Cerebellar nuclear complex (tissue), 1 donor: ENCODE measurements at places on chromosomes 2 and 18.

DNA sequence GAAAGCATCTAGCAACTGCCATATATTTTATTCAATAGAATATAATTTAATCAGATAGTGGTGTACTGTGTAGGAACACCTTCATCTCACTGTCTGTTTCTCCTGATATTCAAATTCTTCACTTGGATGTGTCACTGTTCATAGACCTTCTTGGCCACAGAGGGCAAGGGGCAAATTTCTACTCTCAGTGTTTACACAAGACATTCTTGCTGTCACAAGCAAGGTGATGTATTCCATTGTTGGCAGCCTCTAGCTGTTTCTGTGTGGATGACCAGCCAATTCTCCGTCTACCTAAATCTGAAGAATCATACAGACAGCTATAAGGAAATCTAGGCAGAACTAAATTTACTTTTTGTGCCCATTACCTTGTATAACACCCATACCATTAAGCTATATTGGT, 948.3 kb downstream of the CNTNAP5 start:
- DNase-seq: no peak

DNA sequence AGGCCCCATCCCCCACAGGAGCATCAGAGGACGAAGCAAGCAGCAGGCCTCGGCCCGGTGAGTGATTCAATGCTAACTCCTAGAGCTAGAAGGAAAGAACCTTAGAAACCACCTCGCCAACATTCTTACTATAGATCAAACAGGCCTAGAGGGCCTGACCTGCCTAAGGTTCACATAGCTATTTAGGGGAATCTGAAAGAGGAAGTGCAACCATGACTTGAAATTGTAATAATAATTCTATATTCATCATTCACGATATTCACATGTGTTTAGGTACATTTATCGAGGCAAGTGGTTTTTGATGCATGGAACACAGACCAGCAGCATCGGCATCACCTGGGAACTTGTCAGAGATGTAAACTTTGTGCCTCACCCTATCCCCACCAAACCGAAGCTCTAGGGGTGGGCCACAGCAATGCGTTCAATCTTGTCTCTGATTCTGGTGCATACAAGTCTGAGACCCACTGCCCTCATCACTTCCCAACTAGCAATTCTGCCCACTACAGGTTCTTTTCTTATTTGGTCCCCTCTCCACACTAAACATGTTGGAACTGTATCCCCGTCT, 78.0 kb upstream of the DNMT3A start:
- no peak for DNase-seq

GRCh38 chr2:187349326-187349944, 98.6 kb downstream of the CALCRL start:
- no peak for DNase-seq

DNA sequence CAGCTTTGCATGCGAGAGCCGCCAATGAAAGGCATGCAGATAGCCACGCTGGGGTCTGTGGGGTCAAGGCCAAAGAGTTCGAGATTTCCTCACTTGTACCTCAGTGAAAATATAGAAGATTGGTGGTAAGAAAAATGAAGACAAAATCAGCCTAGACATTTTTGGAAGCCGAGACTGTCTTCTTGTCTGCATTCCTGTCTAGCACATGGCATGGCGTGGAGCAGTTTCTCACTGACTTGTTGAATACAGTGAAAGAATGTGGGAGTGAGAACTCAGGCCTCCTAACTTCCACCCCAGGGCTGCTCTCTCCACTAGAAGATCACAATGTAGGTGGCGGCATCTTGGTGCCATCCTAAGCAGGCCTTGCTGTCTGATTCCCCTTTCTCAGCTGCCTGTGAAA, 740.8 kb upstream of the HS6ST1 start:
- DNase-seq: no peak

DNA sequence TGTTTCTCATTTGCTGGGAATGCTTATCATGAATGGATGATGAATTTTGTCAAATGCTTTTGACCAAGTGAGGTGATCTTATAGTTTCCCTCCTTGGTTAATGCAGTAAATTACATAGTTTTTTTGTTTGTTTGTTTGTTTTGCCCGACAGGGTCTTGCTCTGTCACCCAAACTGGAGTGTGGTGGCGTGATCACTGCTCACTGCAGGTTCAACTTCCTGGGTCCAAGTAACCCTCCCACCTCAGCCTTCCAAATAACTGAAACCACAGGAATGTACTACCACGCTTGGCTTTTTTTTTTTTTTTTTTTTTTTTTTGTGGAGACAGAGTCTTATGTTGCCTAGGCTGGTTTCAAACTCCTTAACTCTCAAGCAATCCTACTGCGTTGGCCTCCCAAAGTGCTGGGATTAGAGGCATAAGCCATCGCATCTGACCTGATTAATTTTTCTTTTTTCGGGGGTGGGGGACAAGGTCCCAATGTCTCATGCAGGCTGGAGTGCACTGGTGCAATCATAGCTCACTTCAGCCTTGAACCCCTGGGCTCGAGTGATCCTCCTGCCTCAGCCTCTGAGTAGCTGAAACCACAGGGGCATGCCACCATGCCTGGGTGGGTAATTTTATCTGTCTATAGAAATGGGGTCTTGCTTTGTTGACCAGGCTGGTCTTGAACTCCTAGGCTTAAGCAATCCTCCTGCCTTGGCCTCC, 48.6 kb downstream of the SMAD2 start:
- DNase-seq: no peak

DNA sequence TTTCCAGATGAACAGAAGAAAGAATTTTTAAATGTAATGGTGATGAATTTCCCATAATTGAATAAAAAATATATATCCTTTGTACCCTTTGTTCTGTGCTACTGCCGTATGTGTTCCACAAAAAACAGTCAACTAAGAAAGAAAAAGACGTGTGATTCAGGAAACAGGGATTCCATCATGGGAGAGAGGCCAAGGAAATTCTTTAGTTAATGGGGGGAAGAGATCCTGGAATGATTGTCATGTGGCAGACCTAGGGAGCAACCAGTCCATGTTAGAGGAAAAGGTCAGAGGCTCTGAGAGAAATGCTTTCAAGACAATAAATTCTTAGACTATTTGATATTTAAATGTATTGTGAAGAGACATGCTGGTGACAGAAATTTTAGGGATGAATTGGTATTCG, 76.6 kb downstream of the CPO start:
- DNase-seq: no peak

GRCh38 chr2:15668611-15669305, 77.1 kb downstream of the DDX1 start:
- DNase-seq: no peak

DNA sequence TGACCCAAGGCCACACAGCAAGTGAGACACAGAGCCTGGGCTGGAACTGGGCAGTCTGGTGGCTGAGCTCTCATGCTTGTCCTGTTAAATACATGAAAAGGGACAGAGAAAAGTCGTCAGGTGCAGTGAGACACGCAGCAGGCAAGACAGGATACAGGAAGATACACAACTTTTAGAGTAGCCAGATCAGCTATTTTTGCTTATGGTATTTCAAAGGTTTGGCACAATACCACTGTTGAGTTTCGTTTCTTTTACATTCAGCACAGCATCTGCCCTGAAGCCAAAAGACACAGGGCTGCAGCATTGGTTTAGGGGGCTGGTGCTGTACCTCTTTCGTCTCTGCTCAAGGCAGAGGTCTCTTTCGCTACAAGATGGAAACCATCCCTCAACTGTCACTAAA, 14.0 kb downstream of the FHL2 start:
- no peak for DNase-seq

DNA sequence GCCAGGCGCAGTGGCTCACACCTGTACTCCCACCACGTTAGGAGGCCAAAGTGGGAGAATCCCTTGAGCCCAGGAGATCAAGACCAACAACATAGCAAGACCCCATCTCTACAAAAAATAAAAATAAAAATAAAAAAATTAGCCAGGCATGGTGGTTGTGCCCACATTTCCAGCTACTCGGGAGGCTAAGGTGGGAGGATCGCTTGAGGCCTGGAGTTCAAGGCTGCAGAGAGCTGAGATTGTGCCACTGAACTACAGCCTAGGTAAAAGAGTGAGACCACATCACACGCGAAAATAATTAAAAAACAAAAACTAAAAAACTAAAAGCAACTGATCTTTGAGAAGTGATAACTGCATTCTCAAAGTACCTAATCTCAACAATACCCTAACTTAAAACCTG, 1.8 kb downstream of the C2orf76 start:
- DNase-seq: no peak

DNA sequence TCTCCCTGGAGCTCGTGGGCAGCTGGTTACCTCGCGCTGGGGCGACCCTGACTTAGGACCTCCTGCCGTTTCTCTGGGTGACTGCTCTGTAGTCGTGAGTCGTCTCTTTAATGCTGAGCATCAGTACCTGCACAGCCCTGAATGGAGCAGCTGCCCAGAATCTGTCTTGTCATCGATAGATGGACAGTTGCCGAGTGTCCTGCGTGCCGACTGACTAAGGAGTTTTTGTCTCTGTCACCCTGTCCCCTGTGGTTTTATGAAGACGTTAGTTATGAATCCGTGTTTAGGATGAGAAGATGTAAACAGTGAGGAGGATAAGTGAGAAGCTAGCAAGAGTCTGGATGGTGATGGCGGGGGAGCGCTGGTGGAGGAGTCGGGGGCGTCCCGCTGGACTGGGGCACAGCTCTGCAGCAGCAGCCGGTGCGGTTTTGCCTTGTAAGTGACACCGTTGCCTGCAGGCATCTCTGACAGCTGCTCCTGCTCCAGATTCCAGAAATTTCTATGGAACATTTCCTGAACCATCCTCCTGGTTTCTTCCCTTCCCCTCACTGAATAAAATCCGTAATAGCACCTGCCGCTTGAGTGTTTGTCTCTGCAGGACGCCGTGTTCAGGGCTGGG, 13.3 kb downstream of the AGAP1 start:
- DNase-seq: no peak

DNA sequence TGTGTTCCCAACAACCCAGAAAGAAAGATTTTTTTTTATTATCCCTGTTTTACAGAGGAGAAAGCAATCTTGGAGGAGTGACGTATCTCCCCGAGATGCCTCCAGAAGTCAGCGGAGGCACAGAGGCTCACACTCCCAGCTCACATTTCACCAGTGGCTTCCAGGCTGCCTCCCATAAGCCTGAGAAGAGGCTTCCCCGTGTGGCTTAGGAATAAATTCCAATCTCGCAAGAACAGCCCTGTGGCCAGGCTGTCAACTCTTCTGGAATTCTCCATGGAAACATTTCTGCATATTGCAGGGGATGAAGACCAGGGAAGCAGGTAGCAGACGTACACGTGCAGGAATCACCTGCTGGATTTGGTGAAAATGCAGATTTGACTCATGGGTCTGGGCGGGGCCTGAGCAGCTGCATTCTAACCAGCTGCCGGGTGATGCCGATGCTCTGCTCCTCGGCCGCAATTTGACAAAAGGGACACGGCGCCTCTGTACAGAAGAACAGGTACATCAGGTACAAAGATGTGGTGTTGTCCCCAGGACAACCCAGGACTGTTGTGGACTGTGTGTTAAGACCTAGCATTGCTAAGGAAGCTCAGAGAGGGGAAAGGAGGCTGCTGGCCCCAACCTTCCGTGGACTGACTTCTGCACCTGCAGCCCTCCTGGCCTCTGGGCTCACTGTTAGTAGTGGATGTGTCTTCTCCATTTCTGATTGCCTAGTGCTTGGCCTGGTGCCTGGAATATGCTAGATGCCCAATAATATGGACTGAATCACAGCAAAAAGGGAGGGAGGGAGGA, 114.2 kb upstream of the ID2 start:
- no peak for DNase-seq

DNA sequence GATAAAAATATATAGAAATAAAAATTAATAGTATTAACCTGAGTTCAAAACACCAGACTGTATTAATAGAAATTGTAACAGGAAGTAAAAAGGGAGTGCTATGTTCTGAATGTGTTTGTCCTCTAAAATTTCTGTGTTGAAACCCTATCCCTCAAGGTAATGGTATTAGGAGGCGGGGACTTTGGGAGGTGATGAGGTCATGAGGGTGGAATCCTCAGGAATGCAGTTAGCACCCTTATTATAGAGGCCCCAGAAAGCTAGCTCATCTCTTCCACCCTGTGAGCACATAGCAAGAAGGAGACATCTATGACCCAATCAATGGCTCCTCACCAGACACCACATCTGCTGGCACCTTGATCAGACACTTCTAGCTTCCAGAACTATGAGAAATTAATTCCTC, 124.5 kb downstream of the CMPK2 start:
- DNase-seq: no peak

- DNase-seq: no peak
Observed at GRCh38 chr2:16643099-16643498, 22.5 kb downstream of the CYRIA start.

GRCh38 chr2:101231937-101232730, 20.6 kb upstream of the CNOT11 start:
- no peak for DNase-seq

GRCh38 chr2:66069937-66070720, 364.8 kb upstream of the MEIS1 start:
- no peak for DNase-seq

GRCh38 chr2:216499641-216500218, 1.1 kb downstream of the RPL37A start:
- no peak for DNase-seq

DNA sequence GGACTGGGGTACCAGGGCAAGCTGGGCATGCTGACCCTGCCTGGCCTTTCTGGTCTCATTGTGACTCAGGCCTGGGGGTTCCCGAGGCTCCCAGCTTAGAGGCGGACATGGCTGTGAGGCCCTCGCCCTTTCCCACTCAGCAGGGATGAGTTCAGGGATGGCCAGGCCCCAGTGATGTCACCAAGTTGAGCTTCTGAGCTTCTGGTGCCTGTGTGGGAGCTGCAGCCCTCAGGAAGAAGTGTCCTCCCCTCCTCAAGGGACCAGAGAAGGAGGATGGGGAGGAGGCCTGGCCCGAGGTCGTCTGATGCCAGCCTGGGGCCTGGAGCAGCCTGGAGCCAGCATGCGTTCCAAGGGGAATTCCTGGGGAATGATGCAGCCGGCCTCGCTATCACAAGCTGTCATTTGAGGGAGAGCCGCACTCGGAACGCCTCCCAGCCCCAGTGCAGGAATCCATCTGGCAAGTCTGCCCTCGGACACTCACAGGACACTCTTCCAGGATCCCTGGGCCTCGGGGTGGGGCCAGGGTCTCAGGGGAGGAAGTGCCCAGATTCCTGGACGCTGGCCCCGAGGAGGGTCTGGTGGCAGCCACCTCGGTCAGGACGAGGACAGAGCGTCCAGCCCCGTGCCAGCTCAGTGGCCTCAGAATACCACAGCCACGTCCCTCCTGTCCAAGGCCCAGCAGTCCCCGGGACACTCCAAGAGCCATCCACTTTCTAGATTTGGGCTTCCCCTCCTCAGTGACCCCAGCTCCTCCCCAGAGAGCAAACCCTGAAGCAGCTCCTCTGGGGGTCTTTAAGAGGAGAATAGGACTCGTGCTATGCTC, 61.2 kb upstream of the GPC1 start:
- no peak for DNase-seq

- no peak for DNase-seq
Observed at GRCh38 chr2:212284166-212284565, 254.4 kb downstream of the ERBB4 start.
